ENCODE measurements at places on chromosomes 4 and X.

DNA sequence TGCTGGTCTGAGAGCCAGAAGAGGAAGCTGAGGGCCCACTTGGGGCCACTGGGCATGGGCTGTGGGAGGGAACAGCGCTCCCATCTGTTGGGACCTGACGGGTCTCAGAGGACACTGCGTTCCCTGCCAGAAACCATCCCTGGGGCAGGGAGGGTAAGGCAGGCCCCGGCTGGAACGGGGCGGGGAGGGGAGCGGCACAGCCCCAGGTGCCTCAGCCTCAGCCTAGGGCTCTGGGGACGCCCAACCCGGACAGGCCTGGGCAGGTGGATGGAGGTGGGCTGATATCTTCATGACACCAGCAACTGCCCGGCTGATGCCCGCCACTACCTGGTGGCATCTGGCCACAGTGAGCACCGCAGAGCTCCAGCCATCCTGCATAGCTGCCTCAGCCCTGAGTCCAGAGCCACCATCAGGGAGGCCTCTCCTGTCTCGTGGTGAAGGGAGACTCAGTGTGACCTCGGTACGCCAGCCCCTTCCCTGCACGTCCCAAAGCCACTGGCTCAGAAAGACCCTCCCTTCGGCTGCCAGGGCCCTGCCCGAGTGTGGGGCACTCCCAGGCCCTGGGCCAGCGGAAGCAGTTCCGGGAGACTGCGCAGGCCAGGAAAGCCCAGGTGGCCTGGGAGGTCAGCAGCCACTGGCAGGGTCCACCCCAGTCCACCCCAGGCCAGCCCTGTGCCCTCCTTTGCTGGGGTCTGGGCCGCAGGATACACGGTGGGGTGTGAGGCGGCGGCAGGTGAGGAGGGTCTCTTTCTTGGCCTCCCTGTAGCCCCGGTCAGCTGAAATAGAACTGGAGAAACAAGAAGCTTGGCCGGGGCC lies 34.6 kb upstream of the FGFR3 start:
- DNase-seq: no peak

DNA sequence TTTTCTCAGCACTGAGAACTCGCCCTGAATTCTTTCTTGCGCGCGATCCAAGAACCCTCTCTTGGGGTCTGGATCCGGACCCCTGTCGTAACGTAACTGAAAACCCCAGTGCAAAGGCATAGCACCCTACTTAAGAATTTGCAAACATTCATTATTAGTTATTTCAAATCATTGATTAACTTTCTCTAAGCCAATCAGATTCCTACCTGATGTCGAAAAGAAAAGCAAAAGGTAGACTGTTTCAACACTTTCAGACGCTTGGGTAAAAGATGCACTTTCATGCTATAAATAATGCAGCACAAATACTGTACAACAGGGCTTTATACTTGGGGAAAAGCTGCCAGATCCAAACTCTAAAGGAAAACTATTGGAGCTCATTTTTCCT lies 817 bp upstream of the WDR19 start:
- DNase-seq: no peak

- peak; percentile 96 for DNase-seq
These were observed 10.7 kb upstream of the CXCL8 start for GRCh38 chr4:73729534-73730165.

DNA sequence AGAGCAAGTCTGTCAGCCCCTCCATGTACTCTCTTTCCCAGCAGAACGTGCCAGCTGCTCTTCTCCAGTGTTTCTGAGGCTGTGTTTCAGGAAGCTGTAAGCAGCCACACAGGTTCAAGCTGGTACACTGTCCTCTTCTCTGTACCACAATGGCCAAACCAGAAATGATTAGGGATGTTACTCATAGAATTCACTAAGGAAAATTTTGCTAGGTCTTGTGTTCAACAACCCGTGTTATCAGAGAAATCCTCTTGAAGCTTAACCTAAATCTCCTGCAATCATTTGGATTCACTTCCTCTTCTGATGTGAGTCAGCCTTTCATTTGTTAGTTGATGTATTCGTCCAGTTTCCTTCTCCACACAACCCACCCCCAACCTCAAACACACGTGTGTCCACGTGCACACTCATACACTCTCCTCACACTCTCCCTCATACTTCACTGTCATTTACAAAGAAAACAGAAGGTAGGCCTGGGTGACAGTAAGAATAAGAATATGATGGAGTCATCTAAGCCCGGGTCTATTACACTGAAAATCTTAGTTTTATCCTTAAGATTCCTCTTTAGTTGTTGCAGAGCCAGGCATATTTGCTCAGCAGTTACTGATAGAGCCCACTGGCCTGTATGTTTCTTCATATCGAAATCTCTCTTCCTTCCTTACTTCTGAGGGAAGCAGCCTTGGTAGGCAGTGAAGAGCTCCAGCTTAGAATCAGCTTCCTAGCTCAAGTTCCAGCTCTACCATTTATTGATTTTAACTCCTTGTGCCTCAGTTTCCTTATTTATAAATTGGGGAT lies 63.4 kb downstream of the DCUN1D4 start:
- DNase-seq: no peak

- no peak for DNase-seq
These were observed 478.4 kb upstream of the FAM241A start for GRCh38 chr4:111666826-111667360.

DNA sequence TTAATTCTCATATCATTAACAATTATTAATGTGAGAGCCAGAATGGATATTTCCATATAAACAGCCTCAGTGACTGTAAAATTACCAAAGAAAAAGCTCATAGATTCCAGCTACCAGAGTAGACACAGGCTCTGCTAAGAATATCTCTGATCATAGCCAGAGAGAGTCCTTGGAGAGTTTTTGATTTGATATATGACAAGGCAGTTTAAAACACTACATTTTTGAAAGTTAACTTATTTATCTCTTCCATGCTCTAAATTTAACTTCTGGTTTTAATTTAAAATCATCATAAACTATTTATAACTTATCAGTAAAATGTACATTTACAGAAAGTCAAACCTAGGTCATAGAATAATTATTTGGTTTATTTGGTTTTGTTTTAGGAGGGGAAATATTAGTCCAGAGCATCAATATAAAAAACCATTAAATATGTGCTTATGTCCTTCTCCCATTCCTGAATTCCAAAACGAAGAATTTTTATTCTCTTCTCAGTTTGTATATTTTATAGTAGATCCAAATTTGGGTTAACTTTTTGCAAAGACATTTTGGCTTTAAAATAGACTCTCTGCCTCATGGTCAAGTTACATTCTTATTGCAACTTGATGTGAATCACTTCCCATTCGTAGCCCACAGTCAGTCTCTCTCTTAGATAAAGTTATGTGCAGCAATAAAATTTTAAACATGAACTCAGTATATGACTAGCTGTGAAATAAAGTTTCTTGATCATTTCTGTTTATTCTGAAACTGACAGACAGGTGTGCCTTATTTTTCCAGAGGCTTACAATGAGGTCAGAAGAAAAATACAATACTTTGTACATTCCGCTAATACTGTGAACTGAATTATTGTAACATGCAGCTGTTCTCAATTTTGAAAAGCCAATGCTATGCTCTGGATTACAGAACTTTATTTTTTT lies 267.1 kb downstream of the PAPSS1 start:
- peak; percentile 2 for DNase-seq

GRCh38 chr4:54937501-54937900 lies 187.9 kb downstream of the KDR start:
- DNase-seq: peak; percentile 27

GRCh38 chrX:37677243-37677642 lies 8.3 kb upstream of the XK start:
- DNase-seq: no peak

GRCh38 chr4:152045807-152046571 lies 285.2 kb upstream of the GATB start:
- no peak for DNase-seq

DNA sequence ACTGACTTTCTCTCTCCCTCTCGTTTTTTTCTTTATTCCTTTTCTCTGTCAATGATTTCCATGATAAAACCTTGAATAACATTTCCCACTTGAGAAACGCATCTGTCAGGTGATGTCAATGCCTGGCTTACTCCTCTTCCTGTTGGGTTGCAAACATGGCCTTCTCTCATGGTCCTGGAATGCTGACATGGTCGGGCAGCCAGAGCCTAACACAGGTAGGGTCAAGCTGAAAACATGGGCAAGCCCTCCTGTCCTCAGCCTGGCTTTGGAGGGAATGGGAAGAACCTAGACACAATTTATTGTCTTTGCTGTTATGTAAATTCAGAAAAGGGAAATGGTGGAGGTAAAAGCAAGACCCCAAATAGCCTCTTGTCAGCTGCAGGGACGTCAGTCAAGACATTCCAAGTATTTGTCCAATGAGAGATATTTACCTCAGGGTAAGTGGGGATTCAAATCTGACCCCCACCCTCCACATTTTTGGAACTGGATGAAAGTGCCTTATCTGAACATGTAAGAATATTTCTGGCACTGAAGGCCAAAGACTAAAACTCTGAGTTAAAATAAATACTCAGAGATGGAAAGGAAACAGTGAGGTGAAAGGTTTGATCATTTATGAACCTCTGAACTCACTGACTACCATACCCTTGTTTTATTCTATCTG lies 473.8 kb downstream of the SPRY1 start:
- DNase-seq: peak; percentile 10

DNA sequence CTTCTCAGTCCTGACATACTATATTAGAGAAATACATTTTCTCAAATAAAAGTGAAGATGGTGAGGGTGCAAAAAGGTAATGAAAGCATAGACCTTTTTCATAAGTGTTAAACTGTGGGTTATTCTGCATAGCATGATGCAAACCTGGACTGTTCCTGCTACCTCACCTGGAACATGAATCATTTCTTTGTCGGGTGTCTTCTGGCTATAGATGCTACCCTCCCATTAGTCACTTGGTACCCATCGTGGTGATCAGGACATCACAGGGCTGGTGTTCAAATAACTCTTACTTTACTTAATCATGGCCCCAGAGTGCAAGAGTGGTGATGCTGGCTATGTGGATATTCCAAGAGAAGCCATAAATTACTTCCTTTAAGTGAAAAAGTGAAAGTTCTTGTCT lies 264.7 kb upstream of the AGA start:
- DNase-seq: no peak

DNA sequence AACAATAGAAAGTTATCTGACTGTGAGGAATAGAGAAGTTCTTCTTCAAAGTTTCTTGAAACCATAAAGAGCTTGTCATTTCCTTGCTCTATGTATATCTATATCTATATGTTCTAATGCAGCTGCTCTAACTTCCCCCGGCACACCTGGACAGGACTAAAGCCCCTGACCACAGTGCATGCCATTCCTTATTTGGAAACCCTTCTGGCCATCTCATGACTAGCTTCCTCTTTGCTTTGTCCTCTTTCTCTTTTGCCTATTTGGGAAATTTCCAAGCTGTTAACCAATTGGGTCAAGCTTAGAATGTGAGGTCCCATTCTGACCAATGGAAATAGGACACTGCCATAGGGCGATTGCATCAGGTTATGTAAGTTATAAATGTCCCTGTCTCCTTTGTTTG lies 1481.1 kb downstream of the STIM2 start:
- no peak for DNase-seq

DNA sequence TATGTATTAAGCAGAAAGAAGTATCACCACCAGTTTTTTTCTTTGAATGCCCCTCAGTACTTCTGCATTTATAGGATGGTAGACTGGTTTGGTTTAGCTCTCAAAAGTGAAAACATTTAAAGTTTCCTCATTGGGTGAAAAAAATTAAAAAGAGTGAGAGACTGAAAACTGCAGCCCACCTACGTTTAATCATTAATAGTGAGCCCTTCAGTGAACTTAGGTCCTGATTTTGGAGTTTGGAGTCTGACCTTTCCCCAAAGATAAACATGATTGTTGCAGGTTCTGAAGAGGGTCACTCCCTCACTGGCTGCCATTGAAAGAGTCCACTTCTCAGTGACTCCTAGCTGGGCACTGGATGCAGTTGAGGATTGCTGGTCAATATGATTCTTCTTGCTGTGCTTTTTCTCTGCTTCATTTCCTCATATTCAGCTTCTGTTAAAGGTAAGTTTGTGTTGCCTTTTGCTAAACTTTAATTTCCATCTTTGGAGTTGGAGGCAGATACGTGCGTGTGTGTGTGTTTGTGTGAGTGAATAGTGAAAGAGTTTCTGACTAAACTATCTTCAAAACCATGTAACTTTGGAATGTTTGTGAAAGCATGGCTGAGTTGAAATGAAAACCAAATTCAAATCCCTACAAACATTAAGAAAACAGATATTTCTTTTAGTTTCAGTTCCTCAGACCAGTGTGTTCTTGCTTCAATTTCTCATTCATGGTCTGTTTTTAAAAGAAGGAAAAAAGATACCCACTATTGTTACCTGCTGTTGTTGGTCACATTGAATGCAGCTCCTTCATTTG lies at the start of gene MTTP:
Gene MTTP, plus strand, starts transcription at position 295 of the 795 bp plus-strand sequence. Its CDS starts 86 bp downstream, at position 381.
- no peak for DNase-seq

GRCh38 chr4:165464813-165465381 lies 86.1 kb downstream of the CPE start:
- peak; percentile 74 for DNase-seq

- peak; percentile 94 for DNase-seq
These were observed 125.1 kb downstream of the RAPGEF2 start for GRCh38 chr4:159227984-159228383.

DNA sequence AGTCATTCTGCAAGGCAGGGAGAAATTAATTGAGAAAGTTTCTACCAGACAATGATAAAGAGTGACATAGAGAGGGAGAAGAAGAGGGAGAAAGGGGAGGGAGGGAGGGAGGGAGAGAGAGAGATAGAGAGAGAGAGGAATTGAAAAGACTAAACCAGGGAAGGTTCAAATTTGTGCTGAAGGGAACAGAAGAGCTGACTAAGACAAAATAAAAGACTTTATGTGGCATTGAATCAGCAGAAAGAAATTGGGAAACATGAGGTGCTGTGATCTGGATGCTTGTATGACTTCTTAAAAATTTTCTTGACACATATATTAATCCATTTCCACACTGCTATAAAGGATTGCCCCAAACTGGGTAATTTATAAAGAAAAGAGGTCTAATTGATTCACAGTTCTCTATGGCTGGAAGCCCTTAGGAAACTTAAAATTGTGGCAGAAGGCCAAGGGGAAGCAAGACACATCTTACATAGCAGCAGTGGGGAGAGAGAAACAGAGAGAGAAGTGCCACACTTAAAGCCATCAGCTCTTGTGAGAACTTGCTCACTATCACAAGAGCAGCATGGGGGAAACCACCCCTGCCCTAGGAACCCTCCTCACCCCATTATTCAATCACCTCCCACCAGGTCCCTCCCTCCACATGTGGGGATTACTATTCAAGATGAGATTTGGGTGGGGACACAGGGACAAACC lies 13.5 kb upstream of the CXCL6 start:
- peak; percentile 29 for DNase-seq

DNA sequence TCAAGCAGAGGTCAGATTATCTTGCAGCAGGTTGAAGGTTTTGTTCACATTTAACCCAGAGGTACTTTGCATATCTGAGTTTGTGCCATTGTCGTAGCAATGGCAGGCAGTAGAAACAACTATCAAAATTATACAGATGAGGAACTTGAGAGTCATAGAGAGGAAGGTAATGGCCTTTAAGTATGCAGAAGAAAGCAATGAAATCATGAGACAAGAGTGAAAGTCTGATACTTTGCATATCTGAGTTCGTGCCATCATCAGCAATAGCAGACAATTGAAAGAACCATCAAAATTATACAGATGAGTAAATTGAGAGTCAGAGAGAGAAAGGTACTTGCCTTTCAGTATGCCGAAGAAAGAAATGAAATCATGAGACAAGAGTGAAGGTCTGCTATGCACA lies 154.1 kb downstream of the NLGN4X start:
- DNase-seq: no peak
